CD4-positive, alpha-beta T cell treated with Interferon gamma for 1 hour (primary cell): ENCODE measurements at places on chromosomes 16 and 17.

DNA sequence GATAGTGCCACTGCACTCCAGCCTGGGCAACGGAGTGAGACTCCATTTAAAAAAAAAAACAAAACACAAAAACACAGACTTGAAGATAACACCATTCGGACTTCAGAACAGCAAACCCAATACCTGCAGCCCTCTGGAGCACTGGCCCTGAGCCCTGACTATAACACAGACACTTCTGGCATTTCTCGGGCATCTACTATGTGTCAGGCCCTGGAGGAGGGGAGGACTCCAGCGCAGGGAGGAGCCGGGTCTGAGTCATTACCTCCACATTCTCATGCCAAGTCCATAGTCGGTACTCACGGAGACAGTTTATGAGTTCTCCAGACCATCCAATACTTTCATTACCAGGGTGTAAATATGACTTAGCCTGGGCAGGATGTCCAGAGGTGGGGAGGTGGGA is 48.8 kb downstream of the PITPNM3 start:
- no peak for DNase-seq

GRCh38 chr17:31544186-31544585 is 152.7 kb downstream of the RAB11FIP4 start:
- DNase-seq, result no peak

- no peak for DNase-seq
These were observed 44.7 kb downstream of the RPH3AL start for GRCh38 chr17:307741-308507.

- DNase-seq, result no peak
These were observed 128.5 kb downstream of the MRTFB start for GRCh38 chr16:14199624-14200023.

GRCh38 chr16:1884155-1884760 is 12.3 kb upstream of the MEIOB start:
- no peak for DNase-seq

GRCh38 chr17:20280851-20281250 is 186.5 kb downstream of the LGALS9B start:
- DNase-seq, result peak; percentile 57

DNA sequence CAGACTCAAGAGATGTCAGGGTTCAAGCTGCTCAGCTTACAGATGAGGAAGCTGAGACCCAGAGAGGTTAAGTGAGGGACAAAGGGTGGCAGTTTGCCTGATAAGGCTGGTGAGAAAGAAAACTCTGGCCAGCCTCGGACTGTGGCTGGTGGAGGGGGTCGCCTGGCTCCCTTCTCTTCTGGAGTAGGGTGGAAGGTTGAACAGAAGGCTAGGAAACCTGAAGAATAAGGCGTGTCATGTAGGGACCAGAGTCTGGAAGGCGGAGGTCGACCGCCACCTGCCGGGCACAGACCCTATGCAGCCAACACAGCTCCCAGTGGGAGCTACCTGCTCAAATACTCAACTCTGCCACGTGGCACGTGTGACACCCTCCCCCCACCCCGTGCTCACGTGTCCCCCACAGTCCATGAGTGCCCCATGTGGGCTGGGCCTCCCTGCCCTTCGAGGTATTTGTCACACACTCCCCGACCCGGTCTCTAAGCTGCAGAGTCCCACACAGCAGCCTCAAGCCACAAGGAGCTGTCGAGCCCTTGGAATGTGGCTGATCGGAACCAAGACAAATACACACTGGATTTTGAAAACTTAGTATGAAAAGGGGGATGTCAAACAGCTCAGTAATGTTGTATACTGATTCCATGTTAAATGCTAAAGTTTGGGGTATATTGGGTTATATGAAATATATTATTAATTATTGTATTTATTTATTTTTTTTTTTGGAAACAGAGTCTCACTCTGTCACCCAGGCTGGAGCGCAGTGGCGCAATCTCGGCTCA is 11.8 kb downstream of the HID1 start:
- peak; percentile 40 for DNase-seq

GRCh38 chr17:74730491-74731346 is 6.3 kb upstream of the RAB37 start:
- peak; percentile 72 for DNase-seq
